Activated CD4-positive, alpha-beta T cell treated with anti-CD3 and anti-CD28 coated beads, Interleukin-2, amount 50 U/mL, for 24 hours (primary cell): ENCODE measurements at places on chromosomes 1 and 21.

GRCh38 chr1:205257735-205258134, 30.0 kb downstream of the TMCC2 start:
- no peak for DNase-seq

DNA sequence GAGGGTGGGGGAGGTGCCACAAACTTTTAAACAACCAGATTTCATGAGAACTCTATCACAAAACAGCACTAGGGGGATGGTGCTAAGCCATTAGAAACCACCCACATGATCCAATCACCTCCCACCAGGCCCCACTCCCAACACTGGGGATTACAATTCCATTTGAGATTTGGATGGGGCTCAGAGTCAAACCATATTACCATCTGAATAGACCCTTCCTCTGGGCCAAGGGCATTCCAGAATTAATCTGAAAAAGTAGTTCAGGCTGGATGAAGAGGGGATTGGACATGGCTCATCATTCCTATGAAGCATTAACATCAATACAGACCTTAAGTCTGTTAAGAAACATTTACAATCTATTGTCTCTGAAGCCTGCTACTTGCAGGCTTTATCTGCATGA, 149.9 kb upstream of the DNAH14 start:
- no peak for DNase-seq

- DNase-seq, result no peak
Observed at GRCh38 chr21:43913928-43914327, 48.9 kb downstream of the AGPAT3 start.

GRCh38 chr21:28770867-28771661, 221.6 kb downstream of the LTN1 start:
- DNase-seq, result no peak

- DNase-seq, result no peak
Observed at GRCh38 chr1:66132324-66132723, 339.6 kb downstream of the PDE4B start.

DNA sequence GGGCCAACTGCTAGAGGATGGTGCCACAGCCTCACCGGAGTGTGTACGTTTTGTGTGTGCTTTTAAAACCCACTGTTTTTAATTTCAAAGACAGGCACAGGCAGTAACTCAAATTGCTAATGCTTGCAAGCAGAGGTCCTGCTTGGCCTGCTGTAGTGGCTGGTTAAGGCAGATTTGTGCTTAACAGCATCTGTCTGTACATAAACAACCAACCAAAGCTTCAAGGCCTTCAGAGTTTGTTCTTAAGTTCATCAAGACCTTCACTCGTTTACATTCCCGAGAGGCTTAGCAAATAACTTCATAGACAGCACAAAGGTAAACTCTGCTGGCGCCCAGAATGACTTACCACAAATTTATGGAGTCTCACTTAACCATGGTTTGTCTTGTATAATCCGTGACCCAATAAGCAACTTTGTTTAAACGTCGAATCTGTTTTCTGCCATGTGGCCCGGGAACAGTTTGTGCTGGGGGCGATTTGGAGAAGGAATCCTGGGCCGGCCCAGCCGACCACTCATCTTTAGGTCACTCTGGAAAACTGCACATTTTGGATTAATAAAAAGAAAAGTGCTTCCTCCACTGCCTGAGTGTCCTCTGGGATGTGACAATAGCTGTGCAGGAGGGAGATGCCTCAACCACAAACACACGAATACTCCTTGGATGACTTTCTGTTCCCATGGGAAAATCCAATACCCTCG, 58.1 kb downstream of the CAPZB start:
- no peak for DNase-seq

GRCh38 chr1:23837908-23838307, 12.7 kb upstream of the HMGCL start:
- DNase-seq, result no peak

DNA sequence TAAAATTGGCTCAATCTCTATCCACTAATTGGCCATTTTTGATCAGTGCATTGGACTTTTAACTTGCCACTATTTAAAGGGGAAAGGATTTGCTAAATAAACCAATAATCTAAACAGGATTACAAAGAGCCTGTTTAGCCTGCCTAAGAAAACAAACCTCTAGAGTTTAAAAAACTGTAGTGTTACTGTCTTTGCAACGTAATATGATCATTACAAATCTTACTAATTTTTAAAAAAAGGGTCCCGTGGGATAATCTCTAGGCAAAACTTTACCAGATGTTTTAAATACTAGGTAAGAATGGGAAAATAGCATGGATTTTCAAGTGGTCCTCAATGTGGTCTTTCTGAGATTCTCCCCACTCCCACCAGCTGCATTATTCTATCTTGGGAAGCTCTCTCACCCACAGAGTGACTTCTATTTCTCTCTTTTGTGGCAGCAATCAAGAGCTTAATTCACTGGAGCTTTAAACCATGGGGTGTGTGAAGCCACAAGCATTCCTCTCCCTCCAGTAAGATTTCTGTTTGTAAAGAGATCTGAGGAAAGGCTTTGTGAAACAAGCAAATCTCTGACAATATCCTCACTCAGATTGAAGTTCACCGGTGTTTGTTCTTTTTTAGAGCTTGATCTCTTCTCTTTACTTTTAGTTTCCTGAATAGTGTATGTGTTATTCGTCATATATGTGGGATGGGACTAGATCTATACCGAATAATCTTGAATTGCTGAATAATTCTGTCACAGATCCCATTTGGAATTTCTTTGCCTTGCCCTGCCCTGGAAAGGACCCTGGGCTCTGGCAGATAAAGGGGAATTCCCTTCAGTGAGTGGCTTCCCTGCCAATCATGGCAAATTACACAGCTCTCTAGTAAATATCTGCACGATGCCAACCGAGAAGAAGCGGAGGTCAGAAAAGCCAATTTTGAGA, 132.2 kb downstream of the TLR5 start:
- no peak for DNase-seq

DNA sequence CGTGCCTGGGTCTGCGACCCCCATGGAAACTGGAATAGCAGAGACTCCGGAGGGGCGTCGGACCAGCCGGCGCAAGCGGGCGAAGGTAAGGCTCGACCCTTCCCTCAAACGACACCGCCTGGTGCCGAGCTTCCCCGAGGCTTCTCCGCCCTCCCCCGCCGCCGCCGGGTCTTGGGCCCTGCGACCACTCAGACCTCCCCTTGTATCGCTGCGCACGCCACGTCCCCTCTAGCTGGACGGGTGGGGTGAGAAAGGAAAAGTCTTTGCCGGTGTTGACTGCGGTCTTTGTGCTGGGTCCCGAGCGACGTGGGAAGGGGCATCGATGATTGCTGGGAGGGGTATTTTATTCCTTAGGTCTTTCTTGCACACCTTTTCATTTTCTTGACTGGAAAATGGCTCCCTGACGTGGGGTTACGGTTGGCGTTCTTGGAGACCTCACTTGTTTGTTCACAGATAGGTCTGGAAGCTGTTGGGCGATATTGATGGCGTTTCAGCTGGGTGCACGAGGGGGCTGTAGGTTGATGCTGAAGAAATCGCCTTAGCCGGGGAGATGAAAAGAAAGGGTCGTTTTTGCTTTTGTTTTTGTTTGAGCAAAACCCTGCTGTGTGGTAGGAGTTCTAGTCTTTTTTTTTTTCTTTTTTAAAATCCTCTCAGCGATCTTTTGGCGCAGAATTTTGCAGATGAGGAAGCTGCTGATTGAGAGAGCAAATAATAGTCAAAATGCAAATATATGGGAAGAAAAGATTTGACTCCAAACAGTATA, 776 bp downstream of the KDM1A start:
- DNase-seq, result peak; percentile 9

- DNase-seq, result no peak
Observed at GRCh38 chr1:11741919-11742558, 6.1 kb downstream of the AGTRAP start.

DNA sequence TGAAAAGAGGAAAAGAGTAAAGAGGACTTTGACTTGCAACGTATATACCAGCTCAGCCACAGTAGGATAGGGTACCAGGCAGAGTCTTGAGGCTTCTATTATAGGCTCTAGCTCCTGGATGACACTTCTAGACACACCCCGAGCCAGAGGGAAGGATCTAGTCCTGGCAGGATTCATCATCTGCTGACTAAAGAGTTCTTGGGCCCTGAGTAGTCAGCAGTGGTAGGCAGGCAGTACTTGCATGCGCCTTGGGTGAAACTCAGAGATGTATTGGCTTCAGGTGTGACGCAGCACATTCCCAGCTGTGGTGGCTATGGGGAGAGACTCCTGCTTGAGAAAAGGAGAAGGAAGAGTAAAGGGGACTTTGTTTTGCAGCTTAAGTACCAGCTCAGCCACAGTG, 162.3 kb upstream of the APP start:
- DNase-seq, result no peak

GRCh38 chr1:24641646-24642151, 1.4 kb upstream of the SRRM1 start:
- peak; percentile 9 for DNase-seq

- no peak for DNase-seq
Observed at GRCh38 chr1:86775395-86775794, 71.0 kb downstream of the SH3GLB1 start.

DNA sequence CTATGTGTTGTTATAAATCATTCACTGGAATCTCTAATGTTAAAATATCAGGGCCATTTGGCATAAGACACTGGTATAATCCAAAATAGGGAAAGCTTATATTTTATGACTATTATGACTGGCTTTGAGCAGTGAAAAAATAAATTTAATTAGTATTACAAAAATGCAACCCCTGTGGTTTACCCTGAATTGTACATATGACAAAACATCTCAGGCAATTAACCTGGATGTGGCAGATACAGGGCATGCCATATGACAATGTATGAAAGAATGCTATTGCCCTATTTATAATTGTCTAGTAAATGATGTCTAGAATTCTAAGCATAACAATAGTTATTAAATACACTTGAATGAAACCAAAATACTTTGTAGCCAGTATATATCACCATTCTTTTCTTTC, 532.5 kb upstream of the ADGRL4 start:
- no peak for DNase-seq

- DNase-seq, result no peak
Observed at GRCh38 chr1:209368864-209369598, 214.5 kb upstream of the CAMK1G start.

GRCh38 chr1:21064057-21064456, 112.6 kb downstream of the EIF4G3 start:
- no peak for DNase-seq

- no peak for DNase-seq
Observed at GRCh38 chr1:240652549-240652948, 40.6 kb upstream of the GREM2 start.

DNA sequence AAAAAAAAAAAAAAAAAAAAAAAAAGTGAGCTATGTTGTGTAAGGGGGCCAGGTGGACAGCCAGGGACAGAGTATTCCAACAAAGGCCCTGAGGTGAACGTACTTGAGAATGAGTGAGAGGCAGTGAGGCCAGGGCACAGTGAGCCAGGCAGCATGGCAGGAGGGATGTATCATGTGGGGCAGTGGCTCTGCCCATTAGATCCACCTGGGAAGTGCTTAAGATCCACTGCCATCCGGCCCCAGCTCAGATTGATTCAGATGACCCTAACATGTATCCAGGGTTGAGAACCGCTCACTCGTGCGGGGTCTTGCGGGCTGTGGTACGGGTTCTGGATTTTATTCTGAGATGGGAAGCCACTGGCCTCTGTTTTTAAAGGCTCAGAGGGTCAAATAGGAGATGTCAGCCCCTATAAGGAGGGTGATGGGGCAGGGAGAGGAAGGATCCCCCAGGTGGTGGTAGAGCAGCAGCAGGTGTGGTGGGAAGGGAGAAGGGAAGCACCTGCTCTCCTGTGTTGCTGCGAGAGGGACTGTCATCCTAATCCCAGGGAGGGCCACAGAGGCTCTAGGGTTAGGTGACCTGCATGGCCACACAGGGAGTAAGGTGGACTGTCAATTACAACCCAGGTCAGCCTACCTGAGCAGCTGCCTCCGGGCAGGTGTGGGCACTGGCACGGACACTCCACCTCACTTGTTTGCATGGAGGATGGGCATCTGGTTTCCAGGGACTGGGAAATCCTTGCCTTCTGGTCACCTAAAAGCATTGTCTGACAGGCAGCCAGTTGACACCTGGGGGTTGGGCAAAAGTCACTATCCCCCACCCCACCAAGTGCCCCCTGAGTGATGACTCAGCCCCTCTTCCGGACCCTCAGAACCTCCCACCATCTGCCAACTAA, 31.6 kb downstream of the CDK18 start:
- DNase-seq, result no peak

DNA sequence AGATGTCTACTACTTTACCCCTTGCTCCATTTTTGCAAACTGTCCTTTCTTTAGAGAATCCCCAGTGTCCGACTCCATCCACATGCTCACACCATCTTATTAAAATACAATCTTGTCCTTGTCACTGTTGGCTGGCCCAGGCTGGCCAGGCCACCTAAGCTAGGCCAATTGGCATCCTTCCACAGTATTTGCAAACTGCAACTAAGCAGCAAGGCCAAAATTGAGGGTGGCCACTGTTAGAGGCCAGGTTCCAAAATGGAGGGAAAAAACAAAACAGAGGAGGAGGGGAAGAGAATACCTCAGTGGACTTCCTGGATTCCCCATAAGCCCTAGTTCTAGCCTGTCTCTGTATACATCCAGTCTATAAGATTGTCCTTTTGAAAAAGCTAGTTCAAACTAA, 4.3 kb downstream of the FAM89A start:
- no peak for DNase-seq

DNA sequence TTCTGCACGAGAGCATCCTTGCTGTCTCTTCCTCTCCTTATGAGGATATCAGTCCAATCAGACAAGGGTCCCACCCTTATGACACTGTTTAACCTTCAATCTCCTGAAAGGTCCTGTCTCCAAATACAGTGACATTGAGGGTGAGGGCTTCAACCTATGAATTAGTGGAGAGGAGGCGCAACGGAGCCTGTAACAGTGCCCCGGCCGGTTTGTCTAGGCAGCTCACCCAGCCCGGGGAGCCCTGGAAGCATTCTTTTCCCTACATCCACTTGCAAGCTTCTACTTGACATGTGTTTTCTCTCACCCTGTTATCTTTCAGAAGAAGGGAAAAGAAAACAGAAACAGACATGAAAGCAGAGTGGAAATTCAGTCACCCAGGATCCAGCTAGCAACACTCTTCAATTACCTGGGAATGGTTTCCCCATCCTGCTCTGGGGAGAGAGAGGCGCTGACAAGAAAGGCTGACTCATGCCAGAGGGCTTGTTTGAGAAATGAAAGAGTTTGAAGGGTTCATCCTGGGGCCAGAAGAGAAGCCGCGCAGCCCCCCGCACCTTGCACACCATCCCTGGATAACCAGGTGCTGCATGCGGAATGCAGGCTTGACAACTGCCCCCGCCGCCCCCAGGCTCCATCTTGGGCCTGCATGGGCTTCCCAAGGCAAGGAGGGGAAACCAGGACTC, 394.9 kb downstream of the NPHP4 start:
- DNase-seq, result no peak

DNA sequence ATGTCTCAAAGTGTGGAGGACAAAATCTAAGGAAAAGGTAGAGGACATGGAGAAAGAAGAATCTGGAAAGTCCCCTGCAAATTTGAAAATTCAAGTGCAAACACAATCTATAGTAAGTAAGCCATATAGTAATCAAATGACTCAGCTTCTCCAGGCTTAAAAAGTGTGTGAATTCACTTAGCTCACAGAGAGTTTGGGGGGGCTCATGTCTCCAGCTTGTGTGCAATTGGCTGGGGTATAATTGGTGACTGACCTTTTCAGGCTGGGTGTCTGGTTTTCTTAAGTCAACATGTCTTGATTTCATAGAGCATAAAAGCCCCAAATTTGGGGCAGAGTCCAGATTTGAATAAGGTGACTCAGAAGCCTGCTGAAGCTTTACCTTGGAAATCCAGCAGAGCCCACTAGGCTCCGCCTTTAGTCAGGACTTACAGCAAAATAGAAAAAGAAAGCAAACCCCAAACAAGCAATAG, 8.6 kb downstream of the CLDN14 start:
- DNase-seq, result no peak

- no peak for DNase-seq
Observed at GRCh38 chr21:42522771-42523170, 9.1 kb downstream of the SLC37A1 start.

GRCh38 chr1:88847643-88848042, 43.7 kb downstream of the GTF2B start:
- DNase-seq, result no peak
